ENCODE measurements at places on chromosomes 1 and 21.

DNA sequence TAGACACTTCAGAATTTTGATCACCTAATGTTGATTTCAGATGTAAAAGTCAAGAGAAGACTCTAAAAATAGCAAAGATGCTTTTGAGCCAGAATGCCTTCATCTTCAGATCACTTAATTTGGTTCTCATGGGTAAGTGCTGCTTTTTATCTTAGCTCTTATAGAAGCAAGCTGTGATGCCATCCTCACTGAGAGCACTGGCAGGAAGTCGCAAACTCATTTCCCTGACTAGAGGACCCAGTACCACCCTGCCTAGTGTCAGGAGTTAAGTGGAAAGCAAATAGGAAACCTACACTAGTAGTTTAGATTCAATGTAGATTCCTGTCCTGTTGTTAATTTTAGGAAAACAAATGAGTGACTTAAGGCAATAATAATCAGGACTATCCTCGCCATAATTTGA, 12.1 kb downstream of the IFNAR2 start:
- no peak for DNase-seq

- peak; percentile 64 for DNase-seq
Measured at GRCh38 chr1:26626994-26627393, 68.8 kb upstream of the ARID1A start.

DNA sequence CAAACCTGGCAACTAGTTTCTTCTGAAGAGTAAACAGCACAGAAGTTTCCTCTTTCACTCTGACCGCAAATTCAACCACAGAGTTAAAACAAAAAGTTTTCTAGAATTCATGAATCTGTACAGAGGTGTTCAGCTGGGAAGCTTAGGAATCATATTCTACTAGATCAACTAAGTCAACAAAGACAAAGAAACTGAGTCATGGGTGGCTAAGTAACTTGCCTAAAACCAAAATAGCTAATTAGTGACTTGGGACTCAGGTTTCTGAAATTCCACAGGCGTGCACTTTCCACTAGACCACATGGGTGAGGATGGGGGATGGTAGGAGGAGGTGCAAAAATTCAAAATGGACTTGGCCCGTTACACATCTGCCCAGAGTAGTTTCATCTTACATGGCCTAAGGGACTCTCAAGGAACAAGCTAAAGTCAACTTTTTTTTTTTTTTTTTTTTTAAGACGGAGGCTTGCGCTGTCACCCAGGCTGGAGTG, 25.8 kb downstream of the PTPN14 start:
- peak; percentile 61 for DNase-seq

DNA sequence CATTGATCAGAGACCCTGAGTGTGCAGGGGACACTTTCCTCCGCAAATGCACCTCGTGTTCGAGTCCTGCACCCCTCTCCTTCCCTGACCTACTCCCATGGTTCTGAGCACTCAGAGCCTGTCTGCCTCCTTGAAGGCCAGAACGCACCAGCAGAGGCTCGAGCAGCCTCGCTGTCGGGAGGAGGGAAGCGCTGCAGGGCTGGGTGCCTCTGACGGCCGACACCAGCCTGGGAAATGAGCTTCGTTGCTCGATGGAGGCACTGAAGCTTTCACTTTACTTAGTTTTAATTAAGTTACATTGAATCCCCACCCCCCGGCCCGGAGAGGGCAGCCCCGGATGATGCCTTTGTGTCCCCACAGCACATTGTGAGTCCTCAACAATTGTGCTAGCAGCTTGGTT, 156.3 kb upstream of the ARHGEF16 start:
- DNase-seq: no peak
